ENCODE measurements at places on chromosomes 1 and 21.

DNA sequence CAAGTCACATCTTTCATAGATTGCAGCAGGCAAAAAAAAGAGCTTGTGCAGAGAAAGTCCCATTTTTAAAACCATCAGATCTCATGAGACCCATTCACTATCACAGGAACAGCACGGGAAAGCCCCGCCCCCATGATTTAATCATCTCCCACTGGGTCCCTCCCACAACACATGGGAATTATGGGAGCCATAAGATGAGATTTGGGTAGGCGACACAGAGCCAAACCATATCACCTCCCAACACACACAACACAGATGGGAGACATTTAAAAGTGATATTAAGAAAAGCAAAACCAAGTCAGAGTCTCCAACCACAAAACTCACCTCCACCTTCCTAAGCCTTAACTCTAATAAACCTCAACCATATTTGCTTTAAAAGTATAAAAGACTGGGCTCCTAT, 61.5 kb upstream of the TIAM1 start:
- no peak for DNase-seq

- DNase-seq, result no peak
Observed at GRCh38 chr1:118716775-118717174, 271.4 kb downstream of the TBX15 start.

DNA sequence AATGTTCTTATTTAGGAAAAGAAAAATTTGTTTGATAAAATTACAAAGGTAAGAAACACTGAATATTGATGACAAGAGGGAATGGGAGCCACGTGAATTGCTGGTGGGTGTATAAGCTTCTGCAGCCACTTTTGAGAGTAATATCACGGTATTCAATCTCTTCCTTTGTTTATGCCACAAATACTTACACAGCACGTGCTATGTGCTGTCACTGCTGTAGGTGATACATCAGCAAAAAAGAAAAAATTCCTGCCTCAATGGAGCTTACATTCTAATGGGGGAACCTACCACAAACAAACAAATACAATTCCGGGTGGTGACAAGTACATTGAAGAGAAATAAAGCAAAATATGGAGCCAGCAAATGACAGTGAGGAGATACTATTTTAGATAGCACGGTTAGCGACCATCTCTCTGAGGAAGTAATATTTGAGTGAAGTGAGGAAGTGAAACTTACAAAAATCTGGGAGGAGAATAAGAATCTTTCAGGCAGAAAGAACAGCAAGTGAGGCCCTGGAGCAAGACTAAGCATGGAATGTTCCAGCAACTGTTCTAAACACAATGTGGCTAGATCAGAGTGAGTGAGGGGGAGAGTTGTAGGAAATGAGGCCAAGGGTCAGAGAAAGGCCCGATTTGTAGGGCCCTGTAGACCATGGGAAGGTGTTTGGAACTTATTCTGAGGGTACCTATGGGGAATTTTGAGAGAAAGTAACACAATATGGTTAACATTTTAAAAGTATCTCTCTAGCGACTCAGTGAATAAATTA, 2.6 kb upstream of the FCRLB start:
- no peak for DNase-seq

GRCh38 chr1:53107570-53108322, 34.7 kb downstream of the SLC1A7 start:
- DNase-seq, result no peak

GRCh38 chr1:235933017-235933765, 66.5 kb upstream of the LYST start:
- DNase-seq, result no peak

- no peak for DNase-seq
Observed at GRCh38 chr1:230948301-230948700, 30.4 kb downstream of the TTC13 start.

- no peak for DNase-seq
Observed at GRCh38 chr1:165476776-165477175, 31.9 kb upstream of the RXRG start.

DNA sequence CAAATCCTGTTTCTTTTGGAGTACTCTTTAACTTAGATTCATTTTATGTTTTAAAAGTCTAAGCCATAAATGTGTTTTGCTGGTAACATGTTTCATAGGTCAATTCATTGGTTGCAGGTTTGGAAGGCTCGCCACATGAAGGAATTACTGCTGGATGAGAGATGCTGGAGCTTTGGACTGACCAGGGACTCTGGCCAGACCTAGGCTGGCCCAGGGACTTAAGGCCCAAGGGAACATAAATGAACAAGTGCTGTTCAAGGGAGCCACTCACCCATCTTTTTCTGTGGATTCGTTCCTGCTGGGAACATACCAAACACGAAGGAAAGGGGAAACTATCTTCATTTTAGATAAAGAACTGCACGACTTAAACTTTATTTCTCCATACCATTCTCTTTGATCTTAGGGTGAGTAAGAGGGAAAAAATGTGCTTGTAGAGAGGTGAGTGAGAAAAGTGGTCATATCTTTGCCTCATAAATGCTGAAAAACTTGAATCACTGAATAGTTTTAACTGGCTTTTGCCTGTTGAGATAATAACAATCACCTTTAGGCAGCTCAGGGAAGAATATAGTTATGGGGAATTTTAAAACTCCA, 15.3 kb upstream of the SHCBP1L start:
- DNase-seq, result no peak

- DNase-seq, result no peak
Observed at GRCh38 chr1:114509596-114510273, 1.3 kb downstream of the TRIM33 start.

DNA sequence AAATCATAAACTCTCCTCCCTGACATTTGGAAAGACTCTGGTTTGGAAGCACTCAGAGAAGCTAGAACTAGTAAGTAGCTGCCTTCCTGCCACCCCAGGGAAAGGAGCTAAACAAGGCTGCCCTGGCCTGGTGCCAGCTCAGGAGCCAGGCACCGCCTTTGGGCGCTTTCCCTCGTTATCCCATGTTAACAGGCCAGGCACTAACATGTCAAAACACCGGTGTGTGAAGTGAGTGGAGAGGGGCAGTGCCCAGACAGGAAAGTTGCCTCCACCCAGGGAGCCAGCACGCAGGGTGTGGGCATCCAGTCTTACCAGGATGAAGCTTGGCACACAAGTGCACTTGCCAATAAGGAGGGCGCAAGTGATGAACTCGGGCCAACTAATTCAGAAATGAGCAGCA, 346.8 kb downstream of the RRAGC start:
- no peak for DNase-seq

DNA sequence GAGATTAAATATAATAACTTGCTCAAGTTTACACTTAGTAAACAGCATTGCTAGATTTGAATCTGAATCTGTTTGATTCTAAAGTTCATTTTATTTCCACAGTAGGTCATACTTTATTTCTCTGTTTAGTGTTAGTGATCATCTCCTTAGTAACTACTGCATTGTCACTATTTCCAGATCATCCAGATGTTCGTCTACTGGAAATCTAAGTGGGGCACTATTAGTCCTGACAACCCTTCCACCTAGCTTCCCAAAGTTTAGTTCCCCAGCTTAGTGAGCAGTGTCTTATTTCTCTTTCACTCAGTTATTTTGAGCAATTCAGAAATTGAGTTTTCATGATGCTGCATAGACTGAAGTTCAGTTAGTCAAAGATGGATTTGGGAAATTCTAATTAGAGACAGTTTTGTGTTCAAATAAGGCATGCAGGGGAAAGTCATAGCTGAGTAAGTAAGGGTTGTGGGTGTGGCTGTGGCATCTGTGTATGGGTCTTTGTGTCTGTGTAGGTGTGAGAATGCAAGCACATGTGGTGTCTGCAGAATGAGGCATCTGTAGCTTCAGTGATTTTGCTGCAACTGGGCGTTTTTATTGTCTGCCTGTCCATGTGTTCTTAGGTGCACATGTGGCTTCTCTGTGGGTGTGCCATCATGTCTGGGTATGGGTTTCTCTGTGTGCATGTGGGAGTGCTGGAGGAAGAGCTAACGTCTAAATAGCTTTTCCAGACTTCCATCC, 107.3 kb downstream of the NTMT2 start:
- DNase-seq, result no peak

Measured in stimulated activated CD4-positive, alpha-beta T cell treated with anti-CD3 and anti-CD28 coated beads, Interleukin-4, amount 100 ng/mL, for 4 hours (primary cell).